ENCODE measurements at places on chromosomes 13 and 19.

GRCh38 chr19:39224910-39225309 is 19.9 kb downstream of the IFNL3 start:
- no peak for DNase-seq

DNA sequence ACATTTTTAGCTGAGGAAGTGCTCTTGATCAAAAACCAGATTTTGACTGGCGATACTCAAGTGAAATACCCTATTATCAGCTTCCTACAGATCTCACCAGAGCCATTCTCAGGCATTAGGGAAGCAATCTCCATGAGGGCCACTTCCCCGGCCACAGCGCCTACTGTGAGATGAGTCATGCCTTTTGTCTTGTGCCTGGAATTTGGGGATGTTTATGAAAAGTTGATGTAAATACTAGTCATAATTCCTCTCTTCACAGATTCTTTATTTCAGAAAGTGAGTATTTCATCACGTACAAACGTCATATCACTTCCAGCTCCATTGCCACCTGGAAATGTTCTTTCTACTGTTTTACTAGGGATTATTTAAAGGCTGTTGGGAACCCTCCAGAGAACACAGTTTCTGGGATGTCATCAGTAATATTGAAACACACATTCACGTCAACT is 25.3 kb upstream of the SLC46A3 start:
- no peak for DNase-seq

DNA sequence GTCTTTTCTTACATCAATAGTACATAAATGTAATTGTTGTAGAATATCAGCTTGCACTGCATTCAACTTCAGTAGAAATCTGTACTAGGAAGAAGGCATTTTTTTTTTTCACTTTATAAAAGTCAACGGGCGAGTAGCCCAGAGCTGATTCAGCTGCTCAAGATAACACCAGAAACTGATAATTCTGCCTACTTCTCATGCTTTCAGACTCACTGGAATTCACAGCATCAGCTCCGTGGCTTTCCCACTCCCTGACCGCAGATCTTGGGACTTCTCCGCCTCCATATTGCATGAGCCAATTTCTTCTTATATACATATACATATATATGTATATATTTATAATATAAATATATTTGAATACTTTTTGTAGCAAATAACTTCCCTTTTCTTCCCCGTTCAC is 263.1 kb upstream of the RXFP2 start:
- no peak for DNase-seq

- DNase-seq, result no peak
These were observed 179.0 kb downstream of the SPRY2 start for GRCh38 chr13:80161896-80162295.

DNA sequence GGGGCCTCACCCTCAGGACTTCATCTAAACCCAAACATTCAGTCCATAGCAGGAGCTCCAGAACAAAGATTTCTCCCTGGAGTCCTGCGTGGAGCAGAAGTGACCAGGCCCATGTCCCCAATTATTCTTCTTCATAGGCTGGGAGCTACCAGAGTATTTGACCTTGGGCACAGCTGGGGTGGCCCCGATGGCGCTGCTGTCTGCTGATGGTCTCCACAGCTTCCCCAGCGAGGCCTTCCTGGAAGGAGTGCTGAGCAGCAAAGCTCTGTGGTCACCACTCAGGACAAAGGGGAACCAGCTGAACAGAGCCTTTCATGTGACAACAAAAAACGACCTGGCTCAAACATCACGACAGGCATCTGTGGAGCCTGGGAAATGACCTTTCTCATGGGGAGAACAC is 62.7 kb upstream of the ARGLU1 start:
- DNase-seq, result no peak

DNA sequence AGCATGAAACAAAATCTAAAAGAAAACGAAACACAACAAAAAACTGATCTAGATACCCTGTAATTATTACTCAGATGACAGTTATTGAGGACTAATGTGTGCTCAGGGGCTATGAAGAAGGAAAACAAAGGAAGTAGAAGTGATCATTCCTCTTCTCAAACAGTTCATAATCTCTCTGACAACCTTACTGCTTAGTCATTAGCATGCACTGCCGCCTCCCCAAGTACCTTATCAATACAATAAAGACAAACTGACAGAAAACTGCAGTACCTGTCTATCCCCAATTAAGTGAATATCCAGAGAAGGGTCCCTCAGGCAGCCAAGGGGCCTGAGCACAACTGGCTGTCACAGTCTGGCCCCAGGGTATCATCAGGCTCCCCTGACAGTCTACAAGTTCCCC is 22.0 kb upstream of the POU4F1 start:
- DNase-seq, result no peak

DNA sequence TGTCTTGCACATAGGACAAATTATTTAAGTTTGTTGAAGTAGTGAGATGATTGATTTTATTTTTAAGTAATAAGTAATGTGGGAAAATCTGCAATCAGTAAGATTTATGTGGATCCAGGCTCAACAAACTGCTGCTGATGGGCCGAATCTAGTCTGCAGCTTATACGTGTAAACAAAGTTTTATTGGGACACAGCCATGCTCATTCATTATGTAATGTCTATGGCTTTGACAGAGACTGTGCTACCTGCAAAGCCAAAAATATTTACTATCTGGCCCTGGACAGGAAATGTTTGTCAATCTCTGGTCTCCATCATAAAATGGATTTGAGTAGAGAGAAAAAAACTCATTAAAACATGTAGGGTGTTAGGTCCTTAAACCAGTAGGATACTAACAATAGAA is 728.0 kb downstream of the GPC5 start:
- DNase-seq, result no peak

- no peak for DNase-seq
These were observed 404 bp downstream of the C19orf44 start for GRCh38 chr19:16496613-16496983.

GRCh38 chr19:10769533-10770491 is 51.9 kb downstream of the DNM2 start:
- DNase-seq, result no peak

- DNase-seq, result no peak
These were observed 9.6 kb downstream of the PRR22 start for GRCh38 chr19:5774921-5775320.

DNA sequence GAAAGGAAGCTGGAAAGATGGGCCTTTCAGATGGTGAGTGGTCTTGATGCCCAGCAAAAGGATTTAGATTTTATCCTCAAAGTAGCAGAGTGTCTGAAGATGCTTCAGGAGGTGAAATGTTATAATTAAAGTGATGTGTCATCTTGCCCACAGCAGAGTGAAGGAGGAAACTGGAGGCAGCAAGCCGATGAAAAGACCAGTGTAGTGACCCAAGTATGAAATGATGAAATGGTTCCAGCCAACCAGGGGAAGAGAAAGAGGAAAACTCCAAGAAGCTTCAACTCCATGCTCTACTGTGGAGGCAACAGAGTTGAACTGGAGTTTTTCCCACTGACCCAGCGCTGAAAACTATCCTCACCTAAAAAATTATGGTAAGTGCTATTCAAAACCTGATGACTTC is 66.7 kb downstream of the FOXO1 start:
- no peak for DNase-seq

DNA sequence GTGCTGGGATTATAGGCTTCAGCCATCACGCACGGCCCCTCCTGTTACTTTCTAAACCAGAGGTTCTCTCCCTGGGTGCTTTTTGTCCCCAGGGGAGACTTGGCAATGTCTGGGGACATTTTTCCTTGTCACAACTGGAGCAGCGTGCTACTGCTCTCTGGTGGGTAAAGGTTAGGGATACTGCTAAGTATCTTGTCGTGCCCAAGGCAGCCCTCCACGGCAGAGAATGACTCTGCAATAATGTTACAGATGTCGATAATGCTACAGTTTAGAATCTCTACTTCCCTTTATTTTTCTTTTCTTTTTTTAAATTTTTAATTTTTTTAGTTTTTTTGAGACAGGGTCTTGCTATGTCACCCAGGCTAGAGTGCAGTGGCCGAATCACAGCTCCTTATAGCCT is 38.0 kb downstream of the ADGRE1 start:
- DNase-seq, result no peak

DNA sequence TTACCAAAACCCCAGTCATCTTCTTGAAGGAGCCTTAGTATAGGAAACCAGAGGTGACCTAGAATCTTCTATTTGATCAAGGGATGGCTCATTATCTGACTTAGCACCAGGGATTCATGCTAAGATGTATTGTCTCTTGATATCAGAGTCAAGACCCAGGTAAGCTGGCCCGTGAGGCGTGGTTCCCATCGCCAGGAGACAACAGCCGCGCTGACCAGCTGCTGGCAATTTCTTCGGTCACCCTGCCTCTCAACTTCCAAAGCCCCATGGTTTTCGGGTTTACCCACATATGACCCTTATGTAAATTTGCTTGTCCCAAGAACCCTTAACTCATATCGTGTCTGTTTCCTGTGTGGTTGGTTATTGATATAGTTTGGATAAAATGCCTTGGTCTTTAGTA is 77.7 kb upstream of the VSTM2B start:
- no peak for DNase-seq

DNA sequence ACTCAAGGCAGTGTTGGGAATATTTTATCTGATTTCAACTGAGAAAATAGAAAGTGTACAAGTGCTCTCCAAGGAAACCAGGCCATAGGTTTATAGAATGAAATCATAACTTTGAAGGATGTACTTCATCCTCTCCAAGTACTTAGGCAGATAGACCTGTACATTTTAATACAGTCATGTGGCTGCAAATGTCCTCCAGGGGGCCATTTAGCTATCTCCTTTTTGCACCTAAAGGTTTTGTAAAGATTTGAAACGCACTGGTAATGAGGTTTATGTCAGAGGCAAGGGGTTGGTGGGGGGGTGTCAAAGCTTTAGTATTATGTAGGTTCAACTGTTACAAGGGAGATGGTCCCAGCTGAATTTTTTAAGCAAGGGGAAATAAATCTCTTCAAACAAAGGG is 364.4 kb downstream of the DCT start:
- DNase-seq, result no peak

- DNase-seq, result no peak
These were observed 2.3 kb downstream of the ARHGAP35 start for GRCh38 chr19:46862974-46863632.

DNA sequence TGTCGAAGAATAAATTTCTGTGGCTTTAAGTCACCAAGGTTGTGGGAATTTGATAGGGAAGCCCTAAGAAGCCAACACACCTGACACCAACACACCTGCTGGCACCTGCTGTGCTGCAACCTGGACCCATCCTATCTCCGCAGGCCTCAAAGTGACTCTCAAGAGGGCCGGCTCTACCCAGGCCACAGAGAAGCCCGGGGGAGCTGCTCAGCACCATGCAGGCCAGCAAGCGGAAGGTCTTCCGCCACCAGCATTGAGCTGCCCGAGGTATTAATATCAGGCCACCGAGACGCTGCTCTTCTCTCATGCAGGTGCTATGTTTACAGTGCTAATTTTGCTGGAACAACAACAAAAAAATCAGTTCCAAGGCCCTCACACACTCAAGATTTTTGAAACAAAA is 32.2 kb upstream of the CD33 start:
- no peak for DNase-seq

DNA sequence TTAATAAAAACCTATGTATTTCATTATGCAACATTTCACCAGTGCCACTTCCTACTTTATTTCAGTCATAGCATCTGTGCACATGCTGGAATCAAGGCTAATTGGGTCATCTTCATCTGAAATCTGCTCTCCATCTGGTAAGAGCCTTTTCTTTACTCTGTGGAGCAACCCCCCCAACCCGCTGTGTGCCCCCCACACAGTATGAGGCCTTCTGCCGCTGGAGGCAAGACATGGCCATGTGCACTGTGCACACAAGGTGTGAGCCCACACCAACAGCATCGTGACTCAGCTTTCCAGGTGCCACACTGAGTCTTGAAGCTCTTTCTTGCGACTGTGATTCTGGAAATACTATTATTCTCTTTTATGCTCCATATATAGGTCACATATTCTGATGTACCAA is 471.0 kb downstream of the TBC1D4 start:
- DNase-seq, result no peak

DNA sequence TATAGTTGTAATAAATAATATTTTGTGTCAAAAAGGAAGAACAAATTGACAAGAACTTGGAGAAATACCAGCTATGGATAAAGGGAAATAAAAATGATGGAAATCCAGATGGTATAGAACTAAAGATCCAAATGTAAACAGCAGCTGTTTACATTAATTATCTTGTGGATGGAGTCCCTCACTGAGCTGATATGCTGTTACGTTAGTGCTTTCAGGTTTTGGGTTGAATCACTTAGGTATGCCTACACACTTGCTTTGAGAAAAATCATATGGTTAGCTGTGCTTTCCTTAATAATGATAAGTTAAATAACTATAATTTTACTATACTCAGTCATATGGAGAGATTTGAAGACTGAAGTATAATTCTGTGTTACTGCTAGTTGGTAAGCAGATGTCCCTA is 27.7 kb downstream of the WASF3 start:
- DNase-seq, result no peak

DNA sequence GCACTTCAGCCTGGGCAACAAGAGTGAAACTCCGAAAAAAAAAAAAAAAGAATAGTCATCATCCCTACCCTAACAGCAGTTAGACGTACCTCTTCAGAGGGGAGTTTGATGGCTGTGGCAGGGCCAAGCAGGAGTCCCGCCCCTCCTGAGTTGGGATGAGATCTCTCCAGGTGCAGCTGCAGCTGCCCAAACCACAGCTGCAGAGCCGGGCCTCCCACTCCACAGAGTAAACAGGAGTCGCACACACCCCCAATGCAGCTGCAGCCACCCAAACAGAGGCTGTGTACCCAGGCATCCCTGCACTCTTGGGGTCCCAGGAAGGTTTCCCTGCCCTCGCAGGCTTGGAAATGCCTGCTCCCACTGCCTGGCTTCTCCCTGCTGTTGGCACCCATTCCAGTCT is 17.4 kb upstream of the MLLT1 start:
- DNase-seq, result no peak

GRCh38 chr19:46875234-46875633 is 14.4 kb downstream of the ARHGAP35 start:
- DNase-seq, result no peak

DNA sequence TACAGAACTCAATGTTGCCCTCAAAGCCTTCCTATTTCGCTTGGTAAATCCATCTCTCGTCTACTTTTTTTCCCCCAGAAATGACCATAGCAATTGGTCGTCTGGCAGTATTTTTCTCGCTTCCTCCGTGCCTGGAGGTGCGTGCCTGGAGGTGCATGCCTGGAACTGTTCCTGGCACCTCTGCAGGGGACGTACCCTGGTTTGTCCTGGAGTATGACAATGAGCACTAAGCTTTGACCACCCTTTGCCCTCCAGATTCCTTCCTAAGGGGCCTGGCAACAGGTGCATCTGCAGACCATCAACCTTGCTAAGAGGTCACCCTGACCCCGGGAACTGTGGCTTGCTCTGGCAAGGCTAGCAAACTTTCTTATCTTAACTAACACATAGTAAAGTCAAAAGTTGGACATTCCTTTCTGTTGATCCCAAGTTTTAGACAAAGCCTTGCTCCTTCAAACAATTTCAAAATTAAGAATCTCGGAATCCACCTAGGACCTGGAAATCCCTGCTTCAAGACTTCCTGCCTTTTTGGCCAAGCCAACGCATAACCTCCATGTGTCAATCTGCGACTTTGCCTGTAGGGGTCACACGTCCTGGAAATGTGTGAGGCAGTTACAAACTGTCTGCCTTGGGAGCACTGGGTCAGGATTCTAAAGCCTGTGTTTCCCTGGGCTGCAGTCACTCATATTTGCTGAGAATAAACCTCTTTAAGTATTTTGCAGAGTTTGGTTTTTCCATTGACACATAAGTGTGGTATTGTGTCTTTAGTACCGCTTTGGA is 28.8 kb upstream of the TUBGCP3 start:
- DNase-seq, result no peak
